ENCODE measurements at places on chromosomes 1 and 21.

- DNase-seq, result peak; percentile 15
Measured at GRCh38 chr1:29123053-29123886, 433 bp downstream of the TMEM200B start.

DNA sequence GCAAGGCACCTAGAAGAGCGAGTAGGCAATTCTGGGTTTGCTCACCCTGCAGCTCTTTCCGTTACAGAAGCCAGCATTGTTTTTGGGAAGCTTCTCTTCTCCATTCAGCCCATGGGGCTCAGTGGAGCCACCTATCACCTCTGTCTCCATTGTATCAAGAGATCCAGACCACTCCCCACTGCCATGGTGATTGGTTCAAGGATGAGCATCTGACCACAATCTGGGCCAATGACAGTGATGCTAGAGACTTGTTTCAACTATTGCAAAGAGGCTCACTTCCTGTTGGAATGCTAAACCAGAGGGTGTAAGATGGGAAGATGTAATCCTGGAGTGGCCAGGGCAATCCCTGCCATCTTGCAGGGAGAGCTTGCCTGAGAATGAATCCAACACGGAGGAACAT is 6.6 kb downstream of the SPATA21 start:
- no peak for DNase-seq

DNA sequence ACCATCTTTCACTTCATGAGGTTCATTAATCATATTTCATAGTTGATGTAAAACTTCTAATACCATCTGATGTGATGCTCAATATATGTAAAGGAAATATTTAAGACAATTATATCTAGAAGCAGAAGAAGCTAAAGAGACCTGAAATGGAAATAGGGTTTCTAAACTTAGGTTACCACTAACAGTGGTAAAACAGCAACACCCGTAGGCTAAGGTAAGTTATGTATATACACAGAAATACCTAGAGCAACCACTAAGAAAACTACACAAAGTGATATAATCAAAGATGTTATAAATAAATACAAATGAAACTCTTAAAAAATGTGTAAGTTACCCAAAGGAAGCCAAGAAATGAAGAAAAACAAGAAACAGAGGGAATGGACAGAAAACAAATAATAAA is 61.1 kb upstream of the TNFSF4 start:
- DNase-seq, result no peak

DNA sequence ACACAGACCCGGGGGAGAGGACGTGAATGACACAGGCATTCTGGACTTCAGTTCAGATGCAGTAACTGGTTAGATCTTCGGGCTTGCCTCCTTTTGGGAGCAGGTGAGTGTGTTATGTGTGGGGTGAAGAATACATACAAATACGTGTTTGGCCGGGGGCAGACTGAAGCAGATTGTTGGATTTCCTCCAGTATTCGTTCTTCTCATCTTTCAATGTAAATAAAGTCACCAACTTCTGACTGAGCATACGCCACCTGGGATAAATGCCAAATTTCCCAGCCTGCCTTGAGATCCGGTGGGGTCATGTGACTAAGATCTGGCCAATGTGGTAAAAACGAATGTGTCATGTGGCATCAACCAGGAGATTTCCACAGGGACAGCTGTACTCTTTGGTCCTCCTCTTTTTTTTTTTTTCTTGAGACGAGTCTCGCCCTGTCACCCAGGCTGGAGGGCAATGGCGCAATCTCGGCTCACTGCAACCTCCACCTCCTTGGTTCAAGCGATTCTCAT is 189.8 kb downstream of the RGS7 start:
- DNase-seq, result peak; percentile 90

DNA sequence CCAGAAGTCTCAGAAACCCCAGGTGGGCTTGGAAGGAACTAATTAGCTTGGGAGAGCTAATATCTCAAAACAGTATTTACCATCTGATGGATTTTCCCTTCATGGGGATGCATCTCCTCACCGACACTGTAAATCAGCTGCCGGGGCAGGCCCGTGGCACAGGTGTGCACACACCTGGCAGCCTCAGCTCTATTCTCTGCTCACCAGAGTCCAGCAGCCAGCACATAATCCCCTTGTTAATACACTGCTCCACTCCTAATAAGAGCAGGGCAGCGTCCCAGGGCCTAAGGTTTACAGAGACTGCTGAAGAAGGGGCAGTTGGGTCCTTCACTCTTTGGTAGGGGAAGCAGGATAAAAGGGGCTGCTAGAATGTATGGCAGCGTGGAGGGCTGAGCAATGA is 200.0 kb downstream of the TOMM20 start:
- peak; percentile 68 for DNase-seq

GRCh38 chr1:117608758-117609157 is 2.9 kb downstream of the TENT5C start:
- no peak for DNase-seq

GRCh38 chr1:20216574-20216973 is 30.3 kb upstream of the PLA2G2C start:
- DNase-seq, result peak; percentile 71

- DNase-seq, result peak; percentile 95
Measured at GRCh38 chr1:86409416-86410021, 13.4 kb upstream of the ODF2L start.

DNA sequence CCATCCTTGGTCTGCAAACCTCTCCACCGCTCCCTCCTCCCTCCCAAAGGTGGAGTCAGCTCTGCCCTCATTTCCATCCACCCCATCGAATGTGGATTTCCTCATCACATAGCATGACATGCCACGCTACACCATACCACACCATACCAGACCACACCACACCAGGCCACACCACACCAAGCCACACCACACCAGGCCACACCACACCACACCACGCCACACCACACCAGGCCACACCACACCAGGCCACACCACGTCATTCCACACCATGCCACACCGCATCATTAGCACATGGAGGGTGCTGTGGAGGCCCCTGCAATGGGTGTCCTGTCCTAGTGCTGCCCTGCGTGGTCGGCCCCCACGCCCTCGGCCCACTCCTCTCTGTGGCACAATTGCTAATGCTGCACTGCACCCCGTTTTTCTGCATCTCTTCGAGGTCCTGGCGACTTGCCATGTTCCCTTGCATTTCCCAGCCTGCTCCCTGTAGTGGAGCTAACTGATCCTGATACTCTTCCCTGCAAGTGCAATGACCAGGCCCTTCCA is 11.3 kb downstream of the DFFB start:
- no peak for DNase-seq

Data from NCI-H2171 treated with DMSO at 0.1 percent for 48 hours (cell line).